Nucleus accumbens (tissue), 56 donors: ENCODE measurements at places on chromosomes 3 and 15.

- no peak for DNase-seq
These were observed 11.7 kb upstream of the FSTL1 start for GRCh38 chr3:120462409-120462959.

DNA sequence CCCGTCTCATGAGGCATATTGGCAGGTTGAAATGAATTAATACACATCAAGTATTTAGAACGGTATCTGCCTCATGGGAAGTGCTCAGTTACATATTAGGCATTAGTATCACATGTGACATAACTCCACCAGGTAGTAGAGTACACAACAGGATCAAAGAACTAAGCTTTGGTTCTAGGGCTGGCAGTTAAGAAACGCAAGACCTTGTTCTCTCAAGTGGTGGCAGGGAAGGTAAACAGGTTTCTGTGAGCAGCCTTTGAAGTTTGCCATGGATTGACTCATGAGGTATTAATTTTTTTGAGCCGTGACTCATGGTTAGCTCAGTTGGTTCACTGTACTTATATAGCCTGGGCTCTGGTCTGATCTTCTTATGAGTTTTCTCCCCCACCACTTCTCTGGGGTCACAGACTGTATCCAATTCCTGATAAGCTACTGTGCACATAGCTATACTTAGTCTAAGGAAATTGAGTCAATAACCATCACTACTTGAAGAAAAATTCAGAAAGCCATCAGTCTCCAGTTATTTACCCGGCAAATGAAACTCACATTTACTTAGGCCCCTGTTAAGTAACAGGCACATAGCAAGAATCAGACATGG lies 155.6 kb upstream of the STT3B start:
- no peak for DNase-seq

DNA sequence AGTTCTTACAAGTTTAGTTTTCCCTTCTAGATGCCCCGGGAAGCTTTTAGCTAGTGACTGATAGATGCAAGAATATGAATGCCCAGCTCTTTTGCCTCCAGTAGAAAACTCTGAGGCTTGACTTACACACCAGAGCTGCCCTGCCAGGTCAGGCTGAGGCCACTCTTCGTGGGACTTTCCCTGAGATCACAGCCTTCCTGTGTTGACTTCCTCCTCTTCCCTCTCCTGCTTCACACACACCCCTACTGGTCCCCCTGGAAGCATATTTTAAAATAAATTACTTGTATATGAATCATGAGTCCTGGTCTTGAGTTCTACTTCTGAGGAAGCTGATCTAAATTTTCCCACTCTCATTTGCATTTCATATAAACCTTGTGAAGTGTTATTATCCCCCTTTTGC lies 413.7 kb downstream of the PDCD6IP start:
- no peak for DNase-seq

DNA sequence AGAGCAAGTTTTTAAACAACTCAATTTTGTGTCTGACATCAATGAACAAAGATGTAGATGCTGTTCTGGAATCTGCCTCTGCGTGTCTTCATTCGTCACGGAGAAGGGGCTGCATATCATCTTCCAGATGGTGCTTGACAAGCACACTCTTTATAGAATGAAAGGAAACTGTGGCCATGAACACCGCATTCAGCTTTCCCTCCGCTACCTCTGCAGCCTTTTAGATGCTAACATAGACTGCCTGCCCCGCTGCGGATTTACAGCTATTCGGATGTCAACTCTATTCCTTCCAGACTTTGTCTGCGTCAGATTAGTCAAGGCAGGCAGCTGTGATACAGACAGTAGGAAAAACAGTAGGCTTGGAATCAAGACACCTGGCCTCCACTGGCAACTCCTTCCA lies 232.9 kb downstream of the TJP1 start:
- DNase-seq, result no peak

DNA sequence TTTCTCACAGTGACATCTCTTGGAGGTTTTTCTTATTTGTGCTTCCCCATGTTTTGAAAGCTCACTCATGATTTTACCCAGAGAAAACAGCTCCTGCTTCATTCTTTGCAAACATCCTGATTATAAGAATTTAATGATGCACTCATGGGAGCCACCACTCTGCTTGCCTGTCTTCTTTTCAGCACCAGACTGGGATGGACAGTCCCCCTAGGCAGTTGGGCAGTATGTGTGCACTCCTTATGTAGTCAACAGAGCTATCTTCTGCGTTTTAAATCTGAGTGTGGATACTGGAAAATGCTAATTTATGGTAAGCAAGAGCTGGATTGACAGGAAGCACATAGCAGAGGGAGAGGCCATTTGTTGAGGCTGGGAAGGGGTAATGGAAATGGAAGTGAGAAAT lies 276.1 kb downstream of the AGBL1 start:
- DNase-seq, result no peak

- DNase-seq, result no peak
These were observed 569 bp downstream of the TMEM266 start for GRCh38 chr15:76060118-76060989.

DNA sequence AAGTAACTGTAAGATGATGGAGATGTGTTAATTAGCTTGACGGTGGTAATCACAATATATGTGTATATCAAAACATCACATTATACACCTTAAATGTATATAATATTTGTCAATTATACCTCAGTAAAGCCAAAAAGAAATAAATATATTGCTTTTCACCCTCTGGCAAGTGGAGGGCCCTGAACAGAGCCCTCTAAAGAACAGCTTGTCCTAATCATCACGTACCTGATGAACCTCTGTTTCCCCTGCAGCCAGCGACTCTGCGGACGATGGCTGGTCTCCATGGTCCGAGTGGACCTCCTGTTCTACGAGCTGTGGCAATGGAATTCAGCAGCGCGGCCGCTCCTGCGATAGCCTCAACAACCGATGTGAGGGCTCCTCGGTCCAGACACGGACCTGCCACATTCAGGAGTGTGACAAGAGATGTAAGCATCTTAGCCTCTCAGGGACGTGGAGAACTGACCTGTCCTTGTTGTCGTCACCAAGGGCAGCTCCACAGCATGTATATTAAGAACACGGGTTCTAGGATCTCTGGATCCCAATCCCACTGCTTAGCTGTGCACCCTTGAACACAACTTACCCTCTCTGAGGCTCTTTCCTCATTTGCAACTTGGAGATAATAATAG lies 6.3 kb downstream of the THBS1 start:
- DNase-seq, result no peak

- no peak for DNase-seq
These were observed 92.0 kb upstream of the TRIM42 start for GRCh38 chr3:140585828-140586227.

DNA sequence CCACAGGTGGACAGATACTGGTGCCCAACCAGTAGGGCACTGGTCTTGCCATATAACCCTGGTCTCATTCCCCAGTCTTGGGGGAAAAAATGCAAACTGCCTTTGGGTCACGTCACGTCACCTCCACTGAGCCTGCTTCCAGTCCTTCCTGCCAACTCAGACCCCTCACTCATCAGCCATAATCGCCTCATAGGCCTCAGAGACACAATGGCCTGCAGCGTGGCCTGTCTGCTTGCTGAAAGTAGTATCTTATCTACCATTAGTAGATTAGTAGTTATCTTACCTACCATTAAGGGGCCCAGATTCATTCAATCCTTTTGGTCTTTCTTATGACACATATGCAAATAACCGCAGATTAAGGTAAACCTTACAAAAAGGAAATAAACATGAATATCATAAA lies 93.8 kb downstream of the FAM174B start:
- DNase-seq, result no peak

GRCh38 chr3:139935866-139936817 lies 1.2 kb downstream of the CLSTN2 start:
- no peak for DNase-seq

GRCh38 chr3:157956850-157957249 lies 149.4 kb downstream of the SHOX2 start:
- DNase-seq, result no peak

- no peak for DNase-seq
These were observed 91.1 kb downstream of the USP13 start for GRCh38 chr3:179743913-179744312.
